ENCODE measurements at places on chromosomes 4 and X.
A peak's percentile ranks its signal among the peaks of the same experiment; 100 is the strongest.

GRCh38 chr4:144376866-144377265 is 236.3 kb upstream of the GYPA start:
- DNase-seq, result no peak

DNA sequence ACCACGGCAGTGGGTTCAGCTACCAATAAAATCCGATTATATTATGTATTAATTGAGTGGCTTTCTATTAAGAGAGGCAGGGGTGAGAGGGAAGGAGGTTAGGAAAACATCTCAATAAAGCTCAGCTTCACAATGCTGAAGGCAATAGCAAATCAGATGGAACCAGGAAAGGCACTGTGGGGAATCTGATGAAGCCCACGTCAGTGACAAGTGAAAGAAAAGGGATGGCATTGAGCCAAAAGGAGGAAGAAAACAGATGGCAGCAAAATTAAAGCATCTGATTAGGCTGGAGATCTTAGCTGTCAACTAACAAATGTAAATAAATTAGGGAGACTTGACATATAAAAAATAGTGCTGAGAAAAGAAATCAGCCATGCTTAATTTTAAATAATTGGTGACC is 180.9 kb downstream of the RASL11B start:
- DNase-seq, result peak; percentile 29

DNA sequence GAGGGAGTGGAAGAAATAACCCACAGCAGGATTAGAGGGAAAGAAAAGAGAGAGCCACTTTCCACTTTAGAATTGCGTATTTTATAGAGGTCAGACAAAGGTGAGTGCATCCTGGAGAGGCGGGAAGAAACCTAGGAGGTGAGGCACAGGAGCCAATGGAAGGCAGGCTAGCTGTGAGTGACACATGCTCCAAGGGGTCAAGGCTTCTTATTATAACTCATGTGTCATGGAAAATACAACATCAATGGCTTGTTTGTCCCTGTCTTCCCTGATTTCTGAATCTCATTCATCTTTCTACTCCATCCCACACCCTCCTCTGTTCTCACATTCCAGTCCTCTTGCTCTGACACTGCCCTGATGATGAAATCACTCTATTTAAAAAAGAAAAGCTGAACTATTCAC is 14.4 kb downstream of the ANXA3 start:
- no peak for DNase-seq

- DNase-seq, result no peak
Observed at GRCh38 chrX:111581086-111581485, 69.6 kb downstream of the SERTM2 start.
